Fibroblast of the aortic adventitia (primary cell): ENCODE measurements at places on chromosomes 5 and 9. TPM values are rescaled to one million over a fixed set of nuclear protein-coding genes. Genes with fewer than 3 reads are reported as not detected.

IFNA7 gene
- not detected in 2 replicates for total RNA-seq

SLC46A2 gene
- total RNA-seq = not detected in 2 replicates

PCDHGA4 gene
- 3.7 and 9.9 TPM in 2 replicates for total RNA-seq

ATG12 gene
- 88.2 and 105 TPM in 2 replicates for total RNA-seq

LRRC19 gene
- total RNA-seq = not detected in 2 replicates

PRRT1B gene
- total RNA-seq = not detected in 2 replicates

STKLD1 gene
- 0.33 and 1.3 TPM in 2 replicates for total RNA-seq

ITGA1 gene
- total RNA-seq = 4.2 and 26.7 TPM in 2 replicates

ADAMTSL1 gene
- total RNA-seq = 41.8 and 179 TPM in 2 replicates

HCN1 gene
- total RNA-seq = 0.41 TPM in 1 of 2 replicates, not detected in the other

SYK gene
- total RNA-seq = not detected in 2 replicates

SLC23A1 gene
- total RNA-seq = not detected in 2 replicates

SAXO1 gene
- total RNA-seq = 0.08 and 0.18 TPM in 2 replicates

GLRA1 gene
- not detected in 2 replicates for total RNA-seq

SELENOP gene
- total RNA-seq = 58.1 and 119 TPM in 2 replicates

PCDHGA5 gene
- 1.7 and 3.5 TPM in 2 replicates for total RNA-seq

GRXCR2 gene
- 0.09 TPM in 1 of 2 replicates, not detected in the other for total RNA-seq

ENTPD2 gene
- 0.09 TPM in 1 of 2 replicates, not detected in the other for total RNA-seq

SLC36A2 gene
- total RNA-seq = not detected in 2 replicates

ZNF454 gene
- 0.18 and 3.0 TPM in 2 replicates for total RNA-seq

INSL4 gene
- not detected in 2 replicates for total RNA-seq

PCDHB6 gene
- total RNA-seq = 0.18 TPM in 1 of 2 replicates, not detected in the other

ACOT12 gene
- total RNA-seq = 0.27 TPM in 1 of 2 replicates, not detected in the other
